ENCODE measurements at places on chromosomes 6 and 20. TPM values are rescaled to one million over a fixed set of nuclear protein-coding genes. Genes with fewer than 3 reads are reported as not detected.
A peak's percentile ranks its signal among the peaks of the same experiment; 100 is the strongest.

- no peak for DNase-seq
These were observed 69.6 kb downstream of the C6orf52 start for GRCh38 chr6:10624836-10625235.

Gene SLC16A10
- 4.8 TPM for total RNA-seq

GRCh38 chr6:39791850-39792539, at the start of gene DAAM2:
DAAM2 (plus strand) TSS chr6:39792376; CDS start chr6:39856303, 63,927 bp downstream.
- DNase-seq: peak; percentile 68

Gene IL20RA
- total RNA-seq: 3.5 TPM

DNA sequence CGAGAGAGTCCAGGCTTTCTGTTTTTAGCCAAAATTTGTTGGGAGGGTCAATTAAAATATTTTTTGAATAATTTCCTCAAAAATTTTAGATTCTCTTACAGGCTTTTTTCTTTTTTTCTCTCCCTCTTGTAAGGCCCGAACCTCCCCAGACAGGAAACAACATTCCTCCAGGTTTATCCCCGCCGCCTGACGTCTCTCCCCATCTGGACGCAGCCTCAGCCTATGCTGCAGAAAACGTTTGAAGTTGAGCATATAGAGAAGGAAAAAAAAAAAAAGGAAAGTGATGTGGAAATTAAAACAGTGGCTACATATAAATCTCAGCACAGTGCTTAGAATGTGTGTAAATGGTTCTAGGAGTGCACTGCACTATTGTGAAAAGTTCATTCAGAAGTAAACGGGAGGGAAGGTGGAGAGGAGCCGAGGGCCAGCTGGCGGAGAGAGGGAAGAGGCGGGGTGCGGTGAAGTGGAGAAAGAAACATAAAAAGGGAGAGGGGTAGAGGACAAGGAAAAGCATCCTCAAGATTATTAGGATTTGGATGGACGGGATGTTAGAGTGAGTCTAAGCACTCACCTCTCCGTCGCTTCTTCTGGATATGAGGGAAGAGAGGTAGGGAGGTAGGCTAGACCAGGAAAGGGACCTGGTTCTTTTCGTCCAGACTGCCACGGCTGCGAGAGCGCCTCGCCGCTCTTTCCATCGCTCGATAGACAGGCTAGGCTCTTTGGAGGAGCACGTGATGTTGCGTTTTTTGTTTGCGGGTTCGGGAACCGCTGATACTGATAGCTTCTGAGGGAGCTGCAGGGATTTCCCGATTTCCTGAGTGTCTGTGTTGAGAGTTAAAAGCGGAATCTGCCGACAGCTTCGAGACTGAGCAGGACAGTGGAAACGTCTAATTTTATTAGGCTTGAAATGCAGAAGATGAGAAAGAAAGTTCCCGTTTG, 98.7 kb downstream of the TRIM27 start:
- DNase-seq: no peak

Gene CLVS2
- total RNA-seq: not detected

DNA sequence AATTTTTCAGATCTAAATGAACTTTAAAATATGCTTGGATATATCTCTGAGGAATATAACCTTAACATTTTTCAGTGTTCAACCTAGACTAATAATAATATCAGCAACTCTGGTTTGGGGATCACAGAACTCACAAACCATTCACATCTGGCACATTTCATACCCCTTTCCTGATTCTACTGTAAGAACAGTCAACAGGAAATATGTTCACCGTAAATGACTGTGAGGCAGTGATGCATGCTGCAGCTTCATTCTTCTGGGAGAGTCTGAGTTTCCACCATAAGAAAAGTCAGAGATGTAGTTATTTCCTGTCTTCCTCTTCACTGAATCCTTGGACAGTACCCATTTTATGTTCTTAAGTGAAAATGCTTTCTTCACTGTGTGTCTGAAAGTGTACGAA, 134.2 kb upstream of the IFNGR1 start:
- no peak for DNase-seq

DNA sequence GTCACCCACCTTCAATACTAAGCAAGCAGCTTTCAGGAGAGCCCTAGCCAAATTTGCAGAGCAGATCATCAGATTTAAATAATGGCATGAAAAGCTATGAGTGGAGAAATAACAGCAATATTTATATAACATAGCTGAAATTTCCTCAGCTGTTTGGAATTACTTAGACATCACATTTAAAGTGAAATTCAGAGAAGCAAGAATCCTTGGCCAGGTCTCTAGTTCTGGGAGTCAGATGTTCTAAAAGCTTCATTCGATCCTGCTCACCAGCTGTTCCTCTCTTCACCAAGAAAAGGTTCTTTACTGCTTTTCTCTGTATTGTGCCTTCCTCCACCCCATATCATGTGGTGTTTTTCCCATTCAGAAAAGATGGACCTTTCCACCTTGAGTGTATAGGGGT, 152.3 kb upstream of the JAG1 start:
- DNase-seq: no peak

Gene SLC17A5
- total RNA-seq: 9.1 TPM
